ENCODE measurements at places on chromosomes 1 and 21.

DNA sequence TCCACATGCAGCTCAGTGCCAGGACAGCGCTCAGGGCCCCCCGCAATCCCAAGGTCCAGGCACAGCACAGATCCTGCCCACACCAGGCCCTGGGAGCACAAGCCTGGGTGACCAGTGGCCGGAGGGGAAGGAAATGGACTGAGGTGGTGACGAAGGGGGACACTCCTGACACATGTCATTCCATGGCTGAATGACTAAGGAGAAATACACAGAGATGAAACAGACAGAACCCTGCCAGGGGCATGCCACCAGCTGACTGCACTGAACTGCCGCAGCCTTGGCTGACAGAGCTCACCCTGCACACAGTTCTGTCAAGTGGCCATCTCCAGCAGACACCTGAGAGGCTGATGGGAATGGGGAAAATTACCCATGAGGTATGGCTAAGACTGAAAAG is 56.1 kb downstream of the HSF2BP start:
- no peak for DNase-seq

DNA sequence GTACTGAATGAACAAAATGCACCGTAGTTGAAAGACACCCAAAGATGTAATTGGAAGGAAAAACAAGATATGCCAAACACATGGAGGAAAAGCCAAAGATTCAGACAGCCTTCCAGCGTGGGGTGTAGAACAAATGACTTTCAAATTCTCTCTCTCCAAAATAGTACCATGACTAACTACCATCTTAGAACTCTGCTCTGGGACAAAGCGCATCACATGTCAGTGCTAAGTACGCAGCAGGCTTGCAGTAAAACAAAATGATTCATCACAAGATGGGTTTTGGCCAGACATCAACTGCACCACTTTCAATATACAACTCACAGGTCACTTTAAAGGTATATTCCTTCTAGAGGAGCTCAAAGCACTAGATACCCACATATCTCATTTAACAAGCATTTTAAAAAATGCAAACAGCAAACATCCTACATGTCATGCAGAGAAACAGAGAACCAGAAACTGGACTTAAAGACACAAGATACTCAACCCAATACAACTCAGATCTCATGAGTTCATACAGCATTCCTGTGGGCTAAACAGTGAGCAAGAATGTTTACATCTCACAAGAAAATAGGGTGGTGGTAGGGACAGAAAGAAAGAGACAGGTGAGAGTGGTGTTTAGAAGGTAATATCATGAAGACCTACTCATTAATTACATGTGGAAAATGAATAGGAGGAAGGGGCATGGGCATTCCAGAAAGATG is 75.7 kb downstream of the BCAR3 start:
- DNase-seq: no peak

DNA sequence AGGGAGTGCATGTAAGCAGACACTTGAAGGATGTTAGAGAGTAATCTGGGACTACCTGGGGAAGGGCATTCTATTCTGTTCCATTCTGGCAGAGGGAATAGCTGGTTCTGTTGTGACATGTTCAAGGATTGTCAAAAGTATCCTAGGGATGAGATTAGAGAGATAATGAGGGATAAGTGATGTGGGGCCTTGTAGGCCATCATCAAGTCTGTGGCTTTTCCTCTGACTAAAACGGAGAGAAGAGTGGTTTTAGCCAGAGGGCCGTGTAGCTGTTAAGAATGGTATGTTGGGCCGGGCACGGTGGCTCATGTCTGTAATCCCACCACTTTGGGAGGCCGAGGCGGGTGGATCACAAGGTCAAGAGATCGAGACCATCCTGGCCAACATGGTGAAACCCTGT is 23.6 kb downstream of the TGFB2 start:
- DNase-seq: no peak

GRCh38 chr1:33088119-33088906 is 7.4 kb downstream of the AZIN2 start:
- DNase-seq: no peak

GRCh38 chr1:76871355-76871974 is 4.2 kb downstream of the ST6GALNAC5 start:
- DNase-seq: no peak

DNA sequence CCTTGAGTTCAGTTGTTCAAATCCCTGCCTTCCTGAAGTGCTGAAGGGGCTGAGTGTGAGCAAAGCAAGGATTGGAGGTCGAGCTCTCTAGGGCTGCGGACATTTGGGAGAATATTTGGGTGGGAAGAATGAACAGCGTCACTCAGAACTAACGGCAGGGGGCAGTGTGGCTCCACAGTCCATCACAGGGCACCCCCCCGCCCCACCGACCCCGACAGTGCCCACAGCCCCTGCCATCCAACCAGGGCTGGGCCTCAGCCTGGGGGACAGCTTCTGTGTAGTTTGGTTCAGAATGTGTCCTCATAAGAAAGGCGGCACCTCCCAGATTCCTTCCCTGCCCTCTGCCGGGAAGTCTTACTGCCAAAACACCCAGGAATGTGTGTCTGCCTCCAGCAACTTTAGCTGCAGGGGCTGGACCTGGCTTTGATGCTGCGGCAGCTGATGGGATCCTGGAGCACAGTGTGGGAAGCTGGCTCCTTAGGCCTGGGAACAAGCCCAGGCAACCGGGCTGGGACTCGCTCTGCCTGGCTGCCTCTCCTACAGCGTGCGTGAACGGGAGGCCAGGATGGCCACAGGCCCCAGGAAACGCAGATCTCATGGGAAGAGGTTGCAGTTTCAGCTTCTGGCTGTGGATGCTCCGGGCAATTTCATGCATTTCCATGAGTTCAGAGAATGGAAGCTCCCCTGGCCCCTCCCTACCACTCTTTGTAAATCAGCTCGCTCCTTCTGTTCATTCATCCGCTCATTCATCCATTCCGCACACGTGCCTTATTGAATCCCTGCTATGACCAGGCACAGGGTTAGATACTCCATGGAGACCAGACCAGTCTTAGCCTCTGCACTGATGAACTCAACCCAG is 104.9 kb upstream of the TMPRSS2 start:
- peak; percentile 85 for DNase-seq

GRCh38 chr1:154342836-154343472 is 17.6 kb downstream of the ATP8B2 start:
- DNase-seq: no peak

DNA sequence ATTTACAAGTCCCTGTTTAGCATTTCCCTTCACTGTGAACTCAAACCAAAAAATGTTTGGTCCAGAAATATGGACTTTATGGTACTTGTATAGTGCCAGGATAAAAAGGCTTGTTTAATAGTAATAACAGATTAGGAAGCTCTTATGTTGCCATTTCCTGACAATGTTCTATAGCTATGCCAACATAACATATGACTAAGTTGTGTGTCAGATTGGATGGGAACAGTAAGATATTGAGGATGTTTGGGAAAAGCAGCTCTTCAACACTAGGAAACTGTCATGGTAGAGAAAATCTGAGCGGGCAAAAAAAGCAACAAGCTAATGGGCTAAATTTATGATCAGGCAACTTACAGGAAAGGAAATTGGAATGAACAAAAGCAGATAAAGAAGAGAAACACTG is 287.1 kb upstream of the ADGRL4 start:
- DNase-seq: no peak

DNA sequence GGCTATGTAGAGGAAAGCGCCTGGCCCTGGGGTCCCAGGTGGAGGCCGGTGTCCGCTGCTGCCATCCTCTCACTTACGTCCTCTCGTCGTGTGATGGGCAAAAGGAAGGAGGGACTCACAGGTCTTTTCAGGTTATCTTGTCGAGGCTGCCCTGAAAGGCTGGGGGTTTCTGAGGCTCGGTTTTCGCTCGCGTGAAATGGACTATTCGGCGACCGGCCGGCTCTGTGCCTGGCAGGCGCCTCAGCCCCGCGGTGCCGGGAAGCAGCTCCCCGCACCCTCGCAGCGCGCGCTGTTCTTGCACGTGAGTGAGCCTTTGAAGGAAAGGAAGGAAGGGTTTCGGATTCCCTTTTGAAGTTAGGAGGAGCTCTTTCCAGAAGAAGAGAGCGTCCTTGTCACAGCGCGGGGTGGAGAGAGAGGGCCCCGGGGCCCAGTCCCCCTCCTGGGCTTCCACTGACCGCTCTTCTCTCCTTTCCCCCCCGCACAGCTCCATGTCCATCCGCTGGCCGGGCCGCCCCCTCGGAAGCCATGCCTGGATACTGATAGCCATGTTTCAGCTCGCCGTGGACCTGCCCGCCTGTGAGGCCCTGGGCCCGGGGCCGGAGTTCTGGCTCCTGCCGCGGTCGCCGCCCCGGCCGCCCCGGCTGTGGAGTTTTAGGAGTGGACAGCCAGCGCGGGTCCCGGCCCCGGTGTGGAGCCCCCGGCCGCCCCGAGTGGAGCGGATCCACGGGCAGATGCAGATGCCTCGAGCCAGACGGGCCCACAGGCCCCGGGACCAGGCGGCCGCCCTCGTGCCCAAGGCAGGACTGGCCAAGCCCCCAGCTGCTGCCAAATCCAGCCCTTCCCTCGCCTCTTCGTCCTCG is 57.2 kb downstream of the AJAP1 start:
- no peak for DNase-seq

DNA sequence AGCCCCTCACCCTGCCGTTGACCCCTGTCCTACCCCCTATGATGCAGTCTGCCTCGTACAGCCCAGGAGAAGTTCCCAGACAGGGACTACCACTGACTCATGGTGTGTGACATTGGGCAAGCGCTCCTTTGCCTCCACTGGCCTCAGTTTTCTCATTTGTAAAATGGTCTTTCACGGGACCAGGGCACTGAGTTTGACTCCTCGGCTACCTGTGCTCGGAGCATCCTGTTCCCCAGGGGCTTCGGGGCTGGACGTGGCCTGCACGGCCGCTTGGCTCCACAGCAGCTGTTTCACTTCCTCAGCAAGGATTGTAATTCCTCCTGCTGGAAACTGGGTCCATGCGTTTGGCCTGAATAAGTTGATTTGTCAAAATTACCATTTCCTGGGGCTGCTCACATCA is 277.3 kb downstream of the MATN1 start:
- DNase-seq: no peak

Measured in RWPE2 (cell line).